ENCODE measurements at places on chromosomes 3 and 15.
A peak's percentile ranks its signal among the peaks of the same experiment; 100 is the strongest.

DNA sequence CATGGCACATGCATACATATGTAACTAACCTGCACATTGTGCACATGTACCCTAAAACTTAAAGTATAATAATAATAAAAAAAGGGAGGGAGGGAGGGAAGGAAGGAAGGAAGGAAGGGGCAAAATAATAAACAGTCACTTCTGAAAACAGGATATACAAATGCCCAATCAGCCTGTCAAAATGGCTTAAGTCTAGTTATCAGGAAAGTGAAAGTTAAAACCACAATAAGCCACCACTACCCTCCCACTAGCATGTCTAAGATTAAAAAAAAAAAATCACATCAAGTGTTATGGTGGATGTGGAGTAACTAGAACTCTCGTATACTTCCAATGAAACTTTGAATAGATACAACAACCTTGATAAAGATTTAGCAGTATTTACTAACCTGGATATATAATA is 145.6 kb upstream of the GMNC start:
- no peak overlapping the region for H3K27ac ChIP-seq
- no peaks in the 10 kb centered on the region for H3K4me1 ChIP-seq
- peaks cover 9% of the 10 kb centered on the region for H3K27me3 ChIP-seq
- H3K36me3 ChIP-seq, result no peaks in the 10 kb centered on the region

- peaks cover 6% of the 10 kb centered on the region for H3K4me1 ChIP-seq
- no peak overlapping the region for H3K27ac ChIP-seq
- peaks cover 44% of the 10 kb centered on the region for H3K36me3 ChIP-seq
- ATAC-seq, result no peak
These were observed 3.4 kb upstream of the EOGT start for GRCh38 chr3:69016901-69017300.

- H3K27me3 ChIP-seq, result peaks cover 17% of the 10 kb centered on the region
- no peak for ATAC-seq
- H3K27ac ChIP-seq, result no peak overlapping the region
These were observed 58.9 kb downstream of the COL6A5 start for GRCh38 chr3:130404401-130404800.

DNA sequence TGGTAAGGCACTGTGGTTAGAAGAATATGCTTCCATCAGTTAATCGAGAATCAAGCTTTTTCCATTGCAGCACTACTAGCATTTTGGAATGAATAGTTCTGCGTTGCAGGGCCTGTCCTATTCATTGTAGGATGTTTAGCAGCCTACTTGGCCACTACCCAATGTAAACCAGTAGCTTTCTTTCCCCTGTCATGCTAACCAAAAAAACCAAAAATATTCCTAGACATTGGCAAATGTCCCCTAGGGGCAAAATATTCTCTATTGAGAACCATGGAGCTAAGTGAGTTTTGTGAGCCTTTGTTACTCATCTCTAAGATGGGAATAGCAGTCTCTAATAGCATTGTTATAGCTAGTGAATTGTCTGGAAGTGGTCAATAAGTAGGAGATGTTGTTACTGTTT is 187.2 kb downstream of the CADPS start:
- no peak for ATAC-seq
- H3K4me1 ChIP-seq, result no peaks in the 10 kb centered on the region
- no peaks in the 10 kb centered on the region for H3K36me3 ChIP-seq
- H3K27me3 ChIP-seq, result no peaks in the 10 kb centered on the region
- H3K27ac ChIP-seq, result no peak overlapping the region

- no peak overlapping the region for H3K4me3 ChIP-seq
- no peaks in the 10 kb centered on the region for H3K36me3 ChIP-seq
- no peaks in the 10 kb centered on the region for H3K4me1 ChIP-seq
- H3K27ac ChIP-seq, result no peak overlapping the region
- no peaks in the 10 kb centered on the region for H3K27me3 ChIP-seq
These were observed 120.0 kb upstream of the ARRDC4 start for GRCh38 chr15:97840501-97840900.

GRCh38 chr3:4744405-4745234 is 234.6 kb upstream of the BHLHE40 start:
- H3K27me3 ChIP-seq, result no peaks in the 10 kb centered on the region
- peaks cover 54% of the 10 kb centered on the region for H3K36me3 ChIP-seq
- peak overlapping the region; percentile 62 for H3K27ac ChIP-seq
- H3K4me1 ChIP-seq, result peaks cover 41% of the 10 kb centered on the region

DNA sequence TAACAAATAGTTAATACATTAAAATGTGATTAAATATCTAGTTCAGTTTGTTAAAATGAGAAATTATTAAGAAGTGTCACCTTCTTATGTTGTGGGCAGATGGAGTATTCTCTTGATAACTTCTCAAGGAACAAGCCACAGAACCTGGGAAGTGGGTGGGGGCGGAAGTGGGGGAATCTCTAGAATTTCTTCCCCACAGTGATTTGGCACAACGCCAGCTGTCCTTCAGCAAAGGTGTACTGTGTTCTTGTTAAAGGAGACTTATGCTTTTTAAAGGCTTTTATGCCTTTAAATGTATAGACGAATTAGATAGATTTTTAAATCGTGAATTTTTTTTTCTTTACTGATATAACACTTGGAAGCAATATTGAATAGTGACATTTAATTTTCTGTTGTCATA is 42.4 kb downstream of the SEC22A start:
- ATAC-seq, result no peak
- peaks cover 80% of the 10 kb centered on the region for H3K36me3 ChIP-seq
- no peaks in the 10 kb centered on the region for H3K27me3 ChIP-seq
- peaks cover 6% of the 10 kb centered on the region for H3K4me1 ChIP-seq
- H3K4me3 ChIP-seq, result no peak overlapping the region

GRCh38 chr3:41907330-41908073 is 54.4 kb downstream of the ULK4 start:
- H3K27me3 ChIP-seq, result no peaks in the 10 kb centered on the region
- ATAC-seq, result peak; percentile 52
- H3K4me3 ChIP-seq, result no peak overlapping the region

DNA sequence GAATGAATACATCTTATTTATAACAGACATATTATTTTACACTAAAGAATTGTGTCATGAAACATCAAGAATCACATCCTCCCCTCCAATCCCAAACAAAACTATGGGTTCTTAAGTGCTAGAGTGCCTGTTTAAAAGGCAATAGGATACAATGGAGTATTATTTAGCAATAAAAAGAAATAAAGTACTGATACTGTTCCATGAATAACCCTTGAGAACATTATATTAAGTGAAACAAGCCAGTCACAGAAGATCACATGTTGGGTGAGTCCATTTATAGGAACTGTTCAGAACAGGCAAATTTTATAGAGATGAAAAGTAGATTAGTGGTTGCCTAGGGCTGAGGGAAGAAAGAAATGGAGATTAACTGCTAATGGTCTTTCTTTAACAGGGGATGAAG is 86.5 kb downstream of the ANKRD28 start:
- H3K27me3 ChIP-seq, result no peaks in the 10 kb centered on the region
- H3K4me3 ChIP-seq, result no peak overlapping the region
- no peak for ATAC-seq
- peak overlapping the region; percentile 52 for H3K27ac ChIP-seq

GRCh38 chr15:31471731-31472430 is 145.2 kb downstream of the KLF13 start:
- no peak for ATAC-seq
- H3K4me1 ChIP-seq, result peaks cover 30% of the 10 kb centered on the region
- no peaks in the 10 kb centered on the region for H3K27me3 ChIP-seq
- no peaks in the 10 kb centered on the region for H3K36me3 ChIP-seq

GRCh38 chr3:64627042-64627441 is 60.8 kb downstream of the ADAMTS9 start:
- no peak for ATAC-seq
- H3K27ac ChIP-seq, result no peak overlapping the region
- no peaks in the 10 kb centered on the region for H3K4me1 ChIP-seq
- H3K4me3 ChIP-seq, result no peak overlapping the region
- H3K27me3 ChIP-seq, result no peaks in the 10 kb centered on the region
- H3K36me3 ChIP-seq, result no peaks in the 10 kb centered on the region

DNA sequence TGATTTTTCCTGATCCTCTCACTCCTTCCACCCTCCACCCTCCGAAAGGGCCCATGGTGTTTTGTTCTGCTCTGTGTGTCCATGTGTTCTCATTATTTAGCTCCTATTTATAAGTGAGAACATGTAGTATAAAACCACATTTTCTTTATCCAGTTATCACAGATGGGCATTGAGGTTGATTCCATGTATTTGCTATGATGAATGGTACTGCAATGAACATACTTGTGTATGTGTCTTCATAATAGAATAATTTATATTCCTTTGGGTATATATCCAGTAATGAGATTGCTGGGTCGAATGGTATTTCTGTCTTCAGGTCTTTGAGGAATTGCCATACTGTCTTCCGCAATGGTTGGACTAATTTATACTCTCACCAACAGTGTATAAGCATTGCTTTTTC is 126.0 kb downstream of the IMPG2 start:
- ATAC-seq, result no peak
- no peaks in the 10 kb centered on the region for H3K4me1 ChIP-seq
- peaks cover 4% of the 10 kb centered on the region for H3K27me3 ChIP-seq
- no peaks in the 10 kb centered on the region for H3K36me3 ChIP-seq
- H3K27ac ChIP-seq, result no peak overlapping the region

GRCh38 chr3:61562721-61563312 is 1.4 kb downstream of the PTPRG start:
- ATAC-seq, result no peak
- H3K27ac ChIP-seq, result no peak overlapping the region
- H3K36me3 ChIP-seq, result no peaks in the 10 kb centered on the region
- no peaks in the 10 kb centered on the region for H3K4me1 ChIP-seq
- H3K27me3 ChIP-seq, result peaks cover 37% of the 10 kb centered on the region
- H3K4me3 ChIP-seq, result no peak overlapping the region

DNA sequence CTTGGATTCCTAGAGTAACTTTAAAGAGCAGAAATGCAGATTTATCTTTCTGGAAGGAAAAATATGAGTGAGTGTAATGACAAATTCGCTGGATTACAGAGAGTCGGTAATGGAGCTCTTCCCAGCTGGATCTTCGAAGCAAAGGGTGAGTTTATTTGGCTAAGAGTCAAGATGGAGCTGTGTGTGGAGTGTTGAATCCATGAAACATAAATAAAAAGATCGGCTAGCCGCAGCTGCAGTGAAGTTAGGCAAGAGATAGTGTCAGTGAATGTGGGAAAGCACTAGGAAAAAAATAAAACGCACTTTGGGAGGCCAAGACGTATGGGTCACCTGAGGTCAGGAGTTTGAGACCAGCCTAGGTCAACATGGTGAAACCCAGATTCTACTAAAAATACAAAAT is 10.3 kb downstream of the NAALADL2 start:
- no peaks in the 10 kb centered on the region for H3K4me1 ChIP-seq
- H3K27me3 ChIP-seq, result no peaks in the 10 kb centered on the region
- H3K27ac ChIP-seq, result no peak overlapping the region
- no peaks in the 10 kb centered on the region for H3K36me3 ChIP-seq
- ATAC-seq, result no peak

DNA sequence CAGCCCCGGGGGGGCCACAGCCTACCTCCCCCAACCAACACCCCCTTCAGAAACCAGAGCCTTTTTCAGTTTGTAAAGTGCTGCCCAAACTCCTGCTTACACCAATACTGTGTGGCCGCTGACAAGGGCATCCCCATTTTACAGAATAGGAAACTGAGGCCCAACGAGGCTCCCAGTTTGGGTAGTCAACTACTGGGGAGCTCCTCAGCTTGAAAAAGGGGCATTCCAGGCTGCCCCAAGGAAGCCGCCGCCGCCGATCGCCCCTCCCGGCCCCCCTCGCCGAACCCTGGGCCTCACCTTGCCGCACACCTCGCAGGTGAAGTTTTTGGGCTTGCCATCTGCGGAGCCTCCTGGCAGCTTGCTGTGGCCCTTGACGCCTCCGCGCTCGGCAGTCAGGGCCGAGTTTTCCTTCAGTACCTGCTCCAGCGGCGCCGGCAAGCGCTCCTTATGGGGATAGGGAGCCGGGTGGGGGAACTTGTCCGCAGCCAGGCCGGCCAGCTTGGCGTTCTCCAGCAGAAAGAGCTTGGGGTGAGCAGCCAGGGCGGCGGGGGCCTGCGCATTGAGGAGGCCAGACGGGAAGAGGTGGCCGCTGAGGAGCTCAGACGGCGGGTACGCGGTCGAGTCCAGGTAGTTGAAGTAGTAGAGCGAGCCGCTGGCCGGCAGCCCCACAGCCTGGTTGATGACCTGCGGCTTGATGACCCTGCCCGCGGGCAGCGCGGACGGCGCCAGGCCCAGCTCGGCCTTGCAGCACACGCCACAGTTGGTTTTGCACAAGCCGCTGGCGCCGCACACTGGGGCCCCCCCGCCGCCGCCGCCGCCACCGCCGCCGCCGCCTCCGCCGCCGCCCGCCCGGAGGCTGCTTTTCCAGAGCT is 1.4 kb downstream of the FEZF2 start:
- H3K4me3 ChIP-seq, result no peak overlapping the region
- H3K4me1 ChIP-seq, result no peaks in the 10 kb centered on the region
- no peak overlapping the region for H3K27ac ChIP-seq
- ATAC-seq, result no peak
- H3K27me3 ChIP-seq, result peaks cover 69% of the 10 kb centered on the region
- H3K36me3 ChIP-seq, result no peaks in the 10 kb centered on the region

- H3K4me1 ChIP-seq, result no peaks in the 10 kb centered on the region
- no peaks in the 10 kb centered on the region for H3K36me3 ChIP-seq
- no peak overlapping the region for H3K4me3 ChIP-seq
- H3K27me3 ChIP-seq, result no peaks in the 10 kb centered on the region
These were observed 20.6 kb upstream of the IFT57 start for GRCh38 chr3:108242776-108243175.

GRCh38 chr3:43505351-43505750 is 116.5 kb downstream of the ANO10 start:
- H3K4me1 ChIP-seq, result peaks cover 17% of the 10 kb centered on the region
- H3K27ac ChIP-seq, result no peak overlapping the region
- H3K27me3 ChIP-seq, result no peaks in the 10 kb centered on the region
- H3K4me3 ChIP-seq, result no peak overlapping the region
- peak; percentile 93 for ATAC-seq

DNA sequence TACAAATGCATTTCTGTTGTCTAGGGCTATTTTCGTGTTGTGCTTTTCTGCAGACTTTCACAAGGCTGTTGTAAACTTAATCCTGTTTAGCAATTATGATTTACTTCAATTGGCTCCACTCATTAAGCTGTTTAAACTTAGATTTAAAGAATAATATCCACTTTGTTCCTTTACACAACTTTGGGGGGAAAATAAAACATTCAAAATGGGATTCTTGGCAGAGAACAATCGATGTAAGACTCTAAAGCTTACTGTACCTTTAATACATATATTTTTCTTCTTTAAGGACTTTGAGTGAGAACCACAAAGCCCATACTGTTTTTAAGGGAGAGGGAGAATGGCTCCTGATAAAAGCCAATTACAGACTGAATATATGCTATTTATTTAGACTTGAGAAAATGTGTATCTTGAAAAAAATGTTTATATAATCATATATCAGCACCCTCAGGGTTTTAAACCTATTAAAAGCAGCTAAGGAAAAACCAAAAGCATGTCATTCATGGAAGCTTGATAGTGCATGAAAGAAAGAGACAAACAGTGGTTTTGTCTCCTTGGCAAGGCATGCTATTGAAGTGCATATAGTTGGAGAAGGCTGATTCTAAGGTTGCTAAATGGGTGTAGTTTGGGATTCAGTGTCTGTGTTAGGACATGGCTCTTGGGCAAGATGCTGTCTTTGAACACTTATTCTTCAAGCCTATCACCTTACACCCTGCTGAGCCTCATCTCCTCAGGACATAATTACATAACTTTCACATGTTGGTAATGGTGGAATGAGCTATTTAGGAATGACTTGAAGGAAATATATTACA is 293.4 kb upstream of the TBC1D5 start:
- no peak for ATAC-seq
- H3K4me1 ChIP-seq, result no peaks in the 10 kb centered on the region
- no peaks in the 10 kb centered on the region for H3K36me3 ChIP-seq
- no peak overlapping the region for H3K4me3 ChIP-seq
- H3K27me3 ChIP-seq, result peaks cover 9% of the 10 kb centered on the region
- H3K27ac ChIP-seq, result no peak overlapping the region

GRCh38 chr3:172516318-172517214 is 6.7 kb downstream of the TNFSF10 start:
- peak overlapping the region; percentile 82 for H3K27ac ChIP-seq
- H3K4me3 ChIP-seq, result peak overlapping the region; percentile 91
- peak; percentile 45 for ATAC-seq
- H3K4me1 ChIP-seq, result peaks cover 71% of the 10 kb centered on the region
- peaks cover 84% of the 10 kb centered on the region for H3K36me3 ChIP-seq
